ENCODE measurements at places on chromosomes 6 and 20. TPM values are rescaled to one million over a fixed set of nuclear protein-coding genes. Genes with fewer than 3 reads are reported as not detected.

EYA4 gene
- 0.34 TPM for total RNA-seq

SLC17A2 gene
- total RNA-seq = not detected

FUCA2 gene
- total RNA-seq = 59.4 TPM

GRM1 gene
- total RNA-seq = 0.57 TPM

PTCHD4 gene
- total RNA-seq = 0.42 TPM

COL19A1 gene
- 1.5 TPM for total RNA-seq

AVP gene
- not detected for total RNA-seq

CST2 gene
- 0.62 TPM for total RNA-seq

PACSIN1 gene
- total RNA-seq = 7.3 TPM

C6orf89 gene
- 13.4 TPM for total RNA-seq

HLA-DQA1 gene
- total RNA-seq = 1.2 TPM

PLTP gene
- 137 TPM for total RNA-seq

TMEM244 gene
- total RNA-seq = not detected

OOEP gene
- not detected for total RNA-seq

NKX2-4 gene
- not detected for total RNA-seq

LST1 gene
- total RNA-seq = not detected

TASP1 gene
- 16.3 TPM for total RNA-seq

ANGPT4 gene
- 0.31 TPM for total RNA-seq

RRBP1 gene
- 191 TPM for total RNA-seq
